Uterus (tissue), 4 donors: ENCODE measurements at places on chromosomes 5 and 9.
A peak's percentile ranks its signal among the peaks of the same experiment; 100 is the strongest.

DNA sequence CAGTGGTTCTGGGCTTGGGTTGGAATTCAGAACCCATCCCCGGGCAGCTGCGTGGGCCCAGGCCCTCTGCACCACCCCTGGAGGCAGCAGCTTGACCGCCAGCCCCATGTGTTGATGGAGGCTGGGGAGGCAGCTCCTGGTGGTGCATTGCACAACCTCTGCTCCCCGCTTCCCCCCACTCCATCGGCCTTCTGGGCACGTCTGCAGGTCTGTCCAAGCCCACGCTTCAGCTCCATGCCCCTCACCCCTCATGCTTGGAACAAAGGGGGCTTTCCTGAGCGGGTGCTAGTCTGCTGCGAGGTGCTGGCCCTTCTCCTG is 1.4 kb downstream of the NCS1 start:
- DNase-seq = no peak

GRCh38 chr5:16666883-16667398 is 50.1 kb upstream of the RETREG1 start:
- no peak for DNase-seq

GRCh38 chr5:58446024-58446423 is 13.9 kb downstream of the PLK2 start:
- no peak for DNase-seq

DNA sequence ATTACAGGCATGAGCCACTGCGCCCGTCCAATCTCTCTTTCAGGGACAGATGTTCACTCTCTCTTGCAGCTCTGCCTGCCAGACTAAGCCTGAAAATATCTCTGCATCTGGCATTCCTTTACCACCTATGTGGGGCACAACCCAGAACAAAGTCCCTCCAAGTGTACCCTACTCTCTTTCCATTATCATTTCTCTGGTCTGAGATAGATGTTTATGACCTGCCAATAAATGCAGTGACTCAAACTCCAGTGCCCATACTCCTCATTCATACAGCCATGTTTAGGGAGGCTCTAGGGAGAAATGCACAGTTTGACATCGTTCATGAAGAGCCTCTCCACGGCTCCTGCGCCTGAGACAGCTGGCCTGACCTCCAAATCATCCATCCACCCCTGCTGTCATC is at the start of gene BTNL3:
Gene BTNL3 (plus strand): TSS at position 255 of the 400 bp plus-strand sequence. CDS start 183 bp downstream, outside the sequence.
- no peak for DNase-seq

GRCh38 chr9:109817846-109818472 is 38.0 kb downstream of the PALM2AKAP2 start:
- DNase-seq = peak; percentile 60

DNA sequence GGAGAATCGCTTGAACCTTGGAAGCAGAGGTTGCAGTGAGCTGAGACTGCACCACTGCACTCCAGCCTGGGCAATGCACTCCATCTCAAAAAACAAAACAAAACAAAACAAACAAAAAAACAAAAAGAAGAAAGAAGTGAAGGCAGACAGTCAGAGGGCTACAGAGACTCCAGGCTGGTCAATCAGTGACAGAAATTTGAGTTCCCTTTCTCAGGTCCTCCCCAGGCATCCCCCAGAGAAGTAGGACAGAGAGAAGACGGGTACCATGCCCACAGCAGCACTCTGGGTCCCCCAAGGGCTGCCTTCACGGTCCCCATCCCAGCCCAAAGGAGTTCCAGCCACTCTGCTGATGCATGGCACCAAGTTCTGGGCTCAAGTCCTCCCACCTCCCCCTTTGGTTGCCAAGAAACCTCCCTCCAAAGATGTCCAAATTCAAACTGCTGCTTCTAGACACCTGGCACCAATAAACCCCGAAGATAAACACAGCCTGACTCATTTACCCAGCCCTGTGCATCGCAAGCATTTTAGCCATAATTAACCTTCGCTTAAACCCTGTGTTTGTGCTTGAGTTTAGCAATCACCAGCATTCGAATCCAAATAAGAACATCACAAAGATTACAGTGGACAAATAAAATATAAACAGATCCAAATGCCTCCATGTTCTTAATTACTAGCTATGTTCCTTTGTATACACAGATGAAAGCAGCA is 24.0 kb downstream of the SEMA4D start:
- DNase-seq = no peak

- DNase-seq = no peak
These were observed 3.7 kb upstream of the ENTPD2 start for GRCh38 chr9:137057545-137057944.
